ENCODE measurements at places on chromosomes 6 and 20. TPM values are rescaled to one million over a fixed set of nuclear protein-coding genes. Genes with fewer than 3 reads are reported as not detected.
A peak's percentile ranks its signal among the peaks of the same experiment; 100 is the strongest.

- DNase-seq = no peak
Measured at GRCh38 chr6:22149096-22149495, 147.7 kb downstream of the PRL start.

DNA sequence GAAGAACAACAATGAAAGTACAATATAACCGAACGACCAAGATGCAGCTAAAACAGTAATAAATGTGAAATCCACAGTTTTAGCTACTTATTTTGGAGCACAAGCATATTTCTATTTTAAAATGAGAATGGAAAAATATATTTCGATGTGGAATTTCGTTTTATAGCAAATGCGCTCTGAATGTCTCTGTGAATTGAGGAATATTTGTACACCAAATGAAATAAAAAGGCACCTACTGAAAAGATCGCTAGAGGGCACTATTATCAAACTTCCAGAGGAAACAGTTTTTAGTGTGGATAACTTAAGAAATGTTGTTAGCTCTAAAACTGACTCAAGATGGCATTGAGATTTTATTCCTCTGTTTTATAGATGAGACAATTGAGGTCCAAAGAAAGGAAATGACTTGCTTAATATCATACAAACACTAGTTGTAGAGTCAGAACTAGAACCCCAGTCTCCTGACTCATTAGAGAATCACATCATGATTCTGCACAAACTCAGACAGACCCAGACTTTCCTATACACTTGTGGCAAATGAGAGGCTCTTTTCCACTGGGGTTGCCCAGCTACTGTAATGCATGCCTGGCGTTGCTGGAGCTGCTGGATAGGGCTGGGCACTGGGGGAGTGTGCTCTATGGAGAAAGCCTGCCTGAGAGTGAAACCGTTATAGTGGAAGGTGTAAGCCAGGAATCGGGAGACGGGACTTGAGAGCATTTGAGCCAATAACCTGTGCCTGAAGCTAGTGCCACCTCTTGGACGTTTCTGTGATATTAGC is 51.9 kb downstream of the GCLC start:
- peak; percentile 38 for DNase-seq

DNA sequence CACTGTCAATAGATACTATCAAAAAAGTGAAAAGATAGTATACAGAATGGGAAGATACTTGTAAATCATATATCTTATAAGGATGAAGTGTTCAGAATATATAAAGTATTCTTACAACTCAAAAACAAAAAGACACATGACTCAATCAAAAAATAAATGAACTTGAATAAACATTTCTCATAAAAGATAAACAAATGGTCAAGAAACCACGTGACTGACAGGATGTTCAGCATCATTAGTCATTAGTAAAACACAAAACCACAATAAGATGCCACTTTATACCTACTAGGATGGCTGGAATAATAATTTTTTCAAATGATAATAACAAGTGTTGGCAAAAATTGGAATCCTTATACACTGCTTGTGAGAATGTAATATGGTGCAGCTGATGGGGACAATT is 729.1 kb upstream of the HS3ST5 start:
- no peak for DNase-seq

DNA sequence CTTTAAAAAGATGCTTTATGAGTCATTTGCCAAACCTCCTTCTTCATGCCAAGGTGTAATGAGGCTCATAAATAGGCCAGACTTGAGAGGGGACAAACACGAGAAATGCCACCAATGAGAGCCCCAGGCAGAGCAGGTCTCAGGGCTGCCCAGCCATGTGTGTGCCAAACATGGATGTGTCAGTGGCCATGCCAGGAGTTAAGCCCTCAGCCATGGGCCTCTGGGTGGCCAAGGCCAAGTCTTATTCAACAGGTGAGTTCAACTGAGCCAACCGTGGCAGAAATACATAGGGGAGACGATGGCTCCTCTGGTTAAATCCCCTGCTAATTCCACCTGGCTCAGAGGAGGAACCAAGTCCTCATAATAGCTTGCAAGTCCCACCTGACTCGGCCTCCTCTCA is 358.8 kb downstream of the PREX1 start:
- no peak for DNase-seq

DNA sequence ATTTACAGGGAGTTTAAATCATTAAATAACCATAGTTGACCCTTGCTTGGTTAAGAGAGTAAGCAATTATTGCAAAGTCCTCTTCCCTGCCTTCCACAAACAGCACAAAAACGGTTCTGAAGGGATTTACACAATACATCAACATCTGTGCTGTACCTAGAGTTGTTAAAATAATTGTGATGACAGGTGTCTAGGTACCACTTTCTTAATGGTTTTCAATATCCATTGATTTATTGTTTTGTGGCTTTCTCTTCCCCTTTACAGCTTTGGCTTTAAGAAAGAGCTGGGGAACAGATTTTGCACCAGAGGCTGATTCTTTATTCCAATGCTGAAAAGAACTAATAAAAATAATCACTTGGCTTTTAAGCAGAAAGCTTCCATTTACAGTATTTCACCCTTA is 598 bp upstream of the SOX4 start:
- DNase-seq = no peak

- peak; percentile 2 for DNase-seq
Measured at GRCh38 chr6:160300076-160300695, 41.6 kb upstream of the SLC22A2 start.

- no peak for DNase-seq
Measured at GRCh38 chr6:34225551-34225950, 11.1 kb upstream of the HMGA1 start.

GRCh38 chr20:44883214-44883902 is 2.1 kb upstream of the YWHAB start:
- DNase-seq = no peak

Gene ETV7
- polyA plus RNA-seq = 0.11 TPM

Gene HDGFL1
- not detected for polyA plus RNA-seq

Gene PI16
- polyA plus RNA-seq = 5.1 TPM
